ENCODE measurements at places on chromosomes 3 and 15. TPM values are rescaled to one million over a fixed set of nuclear protein-coding genes. Genes with fewer than 3 reads are reported as not detected.

GOLGA6L25 gene
- not detected for total RNA-seq

WDR48 gene
- 20.8 TPM for total RNA-seq

DLG1 gene
- 18.3 TPM for total RNA-seq

DCLK3 gene
- total RNA-seq: not detected

ANKRD63 gene
- 0.46 TPM for total RNA-seq

NR2E3 gene
- total RNA-seq: 0.31 TPM

SERPINI2 gene
- not detected for total RNA-seq

VIPR1 gene
- 1.7 TPM for total RNA-seq

TMEM207 gene
- not detected for total RNA-seq

CNTN6 gene
- total RNA-seq: not detected

LINGO1 gene
- 10.5 TPM for total RNA-seq

NPAP1 gene
- total RNA-seq: not detected

RBP2 gene
- not detected for total RNA-seq

WDR93 gene
- 0.13 TPM for total RNA-seq

CTXN2 gene
- total RNA-seq: 0.07 TPM

CATSPER2 gene
- 0.69 TPM for total RNA-seq

TP63 gene
- 0.14 TPM for total RNA-seq

CASR gene
- total RNA-seq: not detected

KLHL40 gene
- not detected for total RNA-seq

All from A549 treated with Hydrocortisone at 1 μM for 4 hours (cell line).